ENCODE measurements at places on chromosomes 4 and X. TPM values are rescaled to one million over a fixed set of nuclear protein-coding genes. Genes with fewer than 3 reads are reported as not detected.

The TLR3 gene
- total RNA-seq = not detected

The IL2RG gene
- total RNA-seq = 349 TPM

- DNase-seq = no peak
These were observed 3.7 kb downstream of the MTMR1 start for GRCh38 chrX:150696866-150697265.

- DNase-seq = no peak
These were observed 101.7 kb downstream of the DCK start for GRCh38 chr4:71095141-71095540.

DNA sequence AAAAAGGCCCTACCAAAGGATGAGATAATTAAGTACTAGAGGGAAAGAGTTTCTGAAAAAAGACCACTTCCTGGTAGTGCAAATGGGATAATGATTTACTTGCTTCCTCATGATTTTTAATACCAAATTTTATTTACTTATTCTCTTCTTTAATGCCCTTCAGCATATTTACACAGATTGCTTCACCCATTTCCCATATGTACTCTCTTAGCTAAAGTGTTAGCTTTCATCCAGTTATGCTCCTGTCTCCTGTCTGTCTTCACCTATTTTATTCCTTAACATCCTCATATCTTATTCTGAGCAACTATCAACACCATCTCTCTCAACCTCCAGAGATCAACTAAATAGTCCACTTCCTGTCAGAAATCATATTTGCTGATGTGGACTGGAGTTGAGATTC lies 183.2 kb upstream of the HS3ST1 start:
- no peak for DNase-seq

GRCh38 chr4:185805979-185806378 lies 6.0 kb downstream of the SORBS2 start:
- no peak for DNase-seq

- peak; percentile 51 for DNase-seq
These were observed 4.0 kb downstream of the HERC6 start for GRCh38 chr4:88382621-88383020.

DNA sequence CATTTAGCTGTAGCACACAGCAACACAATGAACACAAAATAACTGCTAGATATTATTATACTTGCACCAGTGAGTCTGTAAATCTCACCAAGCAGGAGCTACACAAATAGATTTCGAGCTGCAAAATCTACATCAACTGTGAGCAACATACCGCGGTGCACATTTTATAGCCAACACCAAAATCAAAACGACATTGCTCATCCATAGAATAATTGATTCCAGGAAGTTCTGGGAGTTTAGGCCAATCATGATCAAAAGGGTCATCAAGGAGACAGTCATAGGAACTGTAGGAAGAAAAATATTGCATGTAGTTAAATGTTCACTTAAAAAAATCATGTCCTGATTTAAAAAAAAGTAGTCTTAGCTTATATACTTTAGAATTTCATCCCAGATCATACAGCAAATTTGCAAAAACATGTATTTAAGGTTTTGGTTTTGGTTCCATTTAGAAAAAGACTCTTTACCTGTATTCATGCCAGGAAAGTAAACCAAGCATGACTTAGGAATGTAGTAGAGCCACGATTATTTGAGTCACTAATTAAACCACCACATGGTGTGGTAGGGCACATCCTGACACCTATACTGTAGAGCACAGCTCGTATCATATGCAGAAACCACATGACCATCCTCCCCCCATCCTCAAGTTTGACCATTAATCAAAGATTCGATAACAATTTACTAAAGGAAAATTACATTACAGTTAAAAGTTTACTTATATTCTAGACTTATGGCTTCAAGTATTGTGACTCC lies 250.4 kb downstream of the ADAMTS3 start:
- DNase-seq = no peak

DNA sequence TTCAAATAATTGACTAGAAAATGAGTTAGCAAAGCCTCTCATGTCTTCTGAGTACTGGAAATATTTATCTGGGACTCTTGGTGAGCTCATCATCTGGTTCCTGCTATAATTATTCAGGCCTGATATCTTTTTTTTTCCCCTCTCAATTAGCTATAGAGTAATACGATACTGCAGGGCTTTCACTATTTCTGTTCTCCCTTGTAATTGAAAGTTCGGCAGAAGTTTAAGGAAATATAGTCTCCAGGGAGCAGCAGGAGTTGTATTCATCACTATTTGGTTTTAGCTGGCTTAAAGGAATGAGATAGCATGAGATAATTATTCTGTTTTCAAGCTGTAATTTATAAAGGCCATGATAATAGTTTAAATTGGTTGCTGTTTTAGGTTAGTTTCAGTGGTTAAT lies 378.6 kb upstream of the EPHA5 start:
- DNase-seq = no peak

- DNase-seq = no peak
These were observed 18.8 kb upstream of the MXD4 start for GRCh38 chr4:2280531-2281300.

- no peak for DNase-seq
These were observed 20.5 kb downstream of the PNMA6E start for GRCh38 chrX:153380691-153381090.

- DNase-seq = no peak
These were observed 108.9 kb downstream of the UNC5C start for GRCh38 chr4:95439896-95440295.

All from activated naive CD4-positive, alpha-beta T cell treated with anti-CD3 and anti-CD28 coated beads, Interleukin-2, amount 50 U/mL, for 72 hours (primary cell).